Stimulated activated naive CD4-positive, alpha-beta T cell treated with Interleukin-2 at 50 U/mL for 16 hours (primary cell): ENCODE measurements at places on chromosomes 16 and 17.

DNA sequence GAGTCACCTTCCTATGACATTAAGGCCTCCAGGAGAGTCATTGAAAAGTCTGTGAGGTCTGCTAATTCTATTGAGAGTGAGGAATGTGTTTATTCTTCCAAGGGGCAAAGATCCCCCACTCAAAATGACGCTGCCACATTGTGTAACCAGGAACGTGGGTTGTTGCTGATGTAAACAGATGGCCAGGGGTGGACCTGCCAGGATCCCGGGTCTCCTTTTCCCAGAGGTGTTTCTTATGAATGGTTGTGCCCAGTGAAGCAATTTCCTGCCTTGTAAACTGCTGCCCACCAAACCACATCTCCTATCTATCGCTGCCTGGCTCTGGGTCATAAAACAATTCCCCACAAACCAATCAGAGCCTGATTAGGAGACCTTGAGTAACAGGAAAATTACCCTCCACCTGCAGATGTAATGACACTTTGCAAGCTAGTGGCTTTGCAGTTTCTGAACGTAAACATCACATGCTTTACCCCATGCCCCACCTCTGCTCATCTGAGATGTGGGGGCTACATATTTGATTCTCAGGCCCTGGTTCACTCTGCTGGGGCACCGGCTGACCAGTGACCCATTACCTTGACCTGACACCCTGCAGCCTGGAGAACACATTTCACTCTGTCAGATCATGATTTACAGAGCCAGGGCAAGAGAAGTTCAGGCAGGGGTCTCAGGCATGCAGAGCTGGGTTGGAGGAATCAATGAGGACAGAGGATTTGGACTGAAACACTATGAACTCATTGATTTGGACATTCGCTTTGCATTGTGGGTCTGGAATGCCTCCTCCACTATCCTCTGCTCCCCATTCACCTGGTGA is 33.1 kb upstream of the DDX52 start:
- DNase-seq, result no peak

GRCh38 chr17:14316126-14316832 is 15.4 kb downstream of the HS3ST3B1 start:
- no peak for DNase-seq

GRCh38 chr17:77388384-77389306 is 247.9 kb downstream of the SEC14L1 start:
- DNase-seq, result no peak

GRCh38 chr16:67170168-67170948 is at the start of gene NOL3:
Gene NOL3 (plus strand): TSS chr16:67170538.
- DNase-seq, result peak; percentile 32

- DNase-seq, result no peak
Observed at GRCh38 chr16:11474617-11475291, 112.0 kb downstream of the LITAF start.

GRCh38 chr17:69434164-69434579 is 19.7 kb downstream of the MAP2K6 start:
- DNase-seq, result no peak

DNA sequence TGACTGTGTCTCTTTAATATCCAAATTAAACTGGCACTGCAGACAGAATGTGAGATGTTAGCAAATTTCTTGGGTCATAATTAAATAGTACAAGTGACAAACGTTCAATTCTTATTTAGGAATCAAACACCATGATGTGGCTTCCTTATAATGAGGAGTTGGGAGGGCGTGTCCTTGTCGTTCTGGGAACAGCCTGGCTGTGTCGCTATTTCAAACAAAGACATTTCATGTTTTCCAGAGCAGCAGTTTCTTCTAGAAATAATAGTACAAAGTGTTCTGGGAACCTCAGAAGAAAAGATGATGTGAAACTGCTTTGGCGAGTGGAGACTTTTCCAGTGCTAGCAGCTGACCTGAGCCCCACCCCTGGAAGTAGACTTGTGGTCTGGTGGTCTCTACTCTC is 301.7 kb upstream of the N4BP1 start:
- no peak for DNase-seq

- DNase-seq, result no peak
Observed at GRCh38 chr17:17204041-17204591, 2.0 kb downstream of the PLD6 start.

DNA sequence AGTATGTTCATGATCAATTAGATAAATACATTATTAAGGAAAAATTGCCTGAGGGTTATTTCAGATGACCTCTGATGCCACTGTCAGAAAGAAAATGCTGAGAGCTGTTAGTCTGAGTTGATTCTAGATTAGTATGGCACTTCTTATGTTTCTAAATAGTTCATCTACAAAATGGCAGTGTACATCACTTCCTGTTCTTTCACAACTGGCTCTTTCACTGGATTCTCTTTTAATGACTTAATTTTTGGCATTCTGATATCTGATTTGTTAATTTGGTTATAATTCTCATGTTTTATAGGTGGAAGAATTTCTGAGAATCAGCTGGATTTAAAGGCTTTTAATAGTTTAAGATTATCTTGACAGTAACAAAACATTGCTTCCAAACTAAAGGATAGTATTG is 3.3 kb downstream of the TAOK1 start:
- DNase-seq, result no peak

- DNase-seq, result no peak
Observed at GRCh38 chr16:57918994-57919393, 51.9 kb downstream of the CNGB1 start.

GRCh38 chr16:23244122-23244521 is 58.0 kb upstream of the SCNN1B start:
- DNase-seq, result no peak

GRCh38 chr17:66200685-66201092 is 8.8 kb upstream of the CEP112 start:
- DNase-seq, result peak; percentile 25

- no peak for DNase-seq
Observed at GRCh38 chr16:89545831-89546574, 14.5 kb upstream of the RPL13 start.

DNA sequence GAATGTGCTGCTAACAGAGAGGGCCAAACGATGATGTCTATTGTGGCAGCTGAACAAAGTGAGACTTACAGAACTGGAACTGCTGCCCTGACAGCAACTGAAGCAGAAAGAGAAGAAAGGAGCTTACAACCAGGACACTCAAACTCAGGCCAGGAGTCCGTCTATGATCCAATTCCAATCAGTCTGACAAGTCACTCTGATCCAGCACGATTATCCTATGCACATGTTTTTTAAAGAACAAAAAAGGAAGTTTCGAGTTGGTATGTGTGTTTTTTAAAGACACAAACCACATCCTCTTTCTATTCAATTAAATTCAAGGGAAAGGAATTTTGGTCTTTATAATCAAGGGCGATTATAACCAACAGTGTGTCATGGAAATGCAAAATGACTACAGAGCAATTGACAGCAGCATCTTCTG is 42.4 kb upstream of the MTMR4 start:
- DNase-seq, result no peak

DNA sequence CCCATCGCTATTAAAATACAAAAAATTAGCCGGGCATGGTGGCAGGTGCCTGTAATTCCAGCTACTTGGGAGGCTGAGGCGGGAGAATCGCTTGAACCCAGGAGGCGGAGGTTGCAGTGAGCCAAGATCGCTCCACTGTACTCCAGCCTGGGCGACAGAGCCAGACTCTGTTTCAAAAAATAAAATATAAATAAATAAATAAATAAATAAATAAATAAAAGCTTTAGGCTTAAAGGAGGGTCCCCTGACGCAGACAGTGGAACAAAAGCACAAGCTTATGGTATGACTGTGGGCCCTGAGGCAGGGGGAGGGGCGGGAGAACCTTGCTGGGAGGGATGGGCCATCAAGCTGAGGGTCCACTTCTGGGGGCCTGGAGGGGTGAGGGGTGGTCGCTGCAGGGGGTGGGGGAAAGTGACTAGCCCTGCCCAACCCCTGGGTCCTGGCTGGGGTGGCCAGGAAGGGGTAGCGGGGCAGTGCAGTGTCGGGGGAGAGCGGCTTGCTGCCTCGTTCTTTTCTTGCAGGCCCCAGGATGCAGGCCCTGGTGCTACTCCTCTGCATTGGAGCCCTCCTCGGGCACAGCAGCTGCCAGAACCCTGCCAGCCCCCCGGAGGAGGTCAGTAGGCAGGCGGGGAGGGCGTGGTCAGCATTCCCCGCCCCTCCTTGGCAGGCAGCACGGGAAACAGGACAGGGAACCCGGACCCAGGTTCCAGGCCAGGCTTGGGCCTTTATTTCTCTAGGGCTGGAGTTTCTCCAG is 4.7 kb downstream of the SERPINF1 start:
- no peak for DNase-seq

- no peak for DNase-seq
Observed at GRCh38 chr17:73575470-73576221, 68.6 kb downstream of the SDK2 start.

DNA sequence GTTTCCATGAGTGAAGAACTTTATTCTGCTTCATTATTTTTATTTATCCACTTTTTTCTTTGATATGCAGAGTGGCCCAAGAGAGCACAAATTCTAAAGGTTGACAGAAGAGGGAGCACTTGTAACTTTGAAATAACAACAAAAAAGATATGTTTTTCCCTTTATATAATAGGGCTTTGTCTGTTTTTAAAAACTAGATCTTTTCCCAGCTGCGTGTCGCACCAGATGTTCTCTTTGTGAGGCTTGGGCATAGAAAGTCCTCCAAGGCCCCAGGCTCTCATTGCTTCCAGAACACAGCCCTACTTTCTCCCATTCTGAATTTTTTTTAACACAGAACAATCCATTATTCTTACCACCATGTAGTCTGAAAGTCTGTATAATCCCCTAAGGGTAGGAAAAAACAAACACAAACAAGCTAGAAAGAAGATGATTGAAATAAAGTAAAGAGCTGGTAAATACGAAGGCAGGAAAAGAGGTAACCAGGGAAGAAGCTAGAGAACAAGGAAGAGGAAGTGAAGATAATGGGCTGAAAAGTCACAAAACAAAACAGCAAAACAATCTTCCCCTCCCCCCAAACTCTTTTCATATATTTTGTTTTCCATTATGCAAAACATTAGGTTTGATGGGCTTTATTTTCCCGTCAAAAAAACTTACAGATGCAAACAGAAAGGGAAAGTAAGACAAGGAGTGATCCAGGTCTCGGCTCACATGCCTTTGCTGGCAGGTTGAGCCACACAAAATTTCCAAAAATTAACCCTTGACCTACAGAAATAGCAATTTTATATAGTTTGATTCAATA is 160.4 kb downstream of the ABCA8 start:
- no peak for DNase-seq

- DNase-seq, result no peak
Observed at GRCh38 chr16:85220125-85220839, 108.0 kb upstream of the CIBAR2 start.

DNA sequence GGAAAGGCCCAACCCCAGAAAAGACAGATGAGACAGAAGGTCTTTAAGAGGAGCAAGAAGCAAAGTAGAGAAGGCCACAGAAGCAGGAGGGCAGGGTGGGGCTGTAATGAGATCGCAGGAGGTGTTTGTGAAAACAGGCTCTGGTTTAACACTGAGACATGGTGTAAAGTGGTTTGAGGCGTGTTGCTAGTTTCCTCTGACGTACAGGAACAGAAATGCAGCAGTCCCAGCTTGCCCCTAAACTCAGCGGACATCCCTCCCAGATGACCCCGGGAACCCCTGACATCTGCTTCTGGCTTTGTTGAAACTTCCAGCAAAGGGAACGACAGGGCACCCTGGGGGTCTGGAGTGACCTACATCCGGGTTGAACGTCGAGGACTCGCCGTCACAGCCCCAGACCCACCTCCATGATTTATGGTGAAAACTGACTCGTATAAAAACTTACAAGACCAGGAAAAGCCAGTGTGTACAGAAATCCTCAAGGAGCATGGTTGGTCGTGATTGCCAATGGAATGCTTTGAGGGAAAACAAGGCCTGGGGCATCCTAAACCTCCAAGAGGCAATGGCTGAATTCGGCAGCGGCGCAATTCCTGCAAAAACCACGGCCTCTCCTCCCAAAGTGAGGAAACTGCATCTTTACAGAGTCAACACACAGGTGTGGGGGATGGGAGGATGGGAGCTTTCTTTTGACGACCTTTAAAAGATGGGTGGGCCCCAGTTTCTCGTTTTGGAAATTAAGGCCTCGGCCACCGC is 25.8 kb downstream of the LITAF start:
- peak; percentile 49 for DNase-seq

GRCh38 chr16:54171626-54172537 is 114.7 kb downstream of the IRX3 start:
- no peak for DNase-seq

- no peak for DNase-seq
Observed at GRCh38 chr16:50297301-50298074, 31.1 kb downstream of the ADCY7 start.

- DNase-seq, result no peak
Observed at GRCh38 chr17:1693339-1693738, 8.7 kb upstream of the PRPF8 start.

- DNase-seq, result no peak
Observed at GRCh38 chr16:82884320-82884898, 257.6 kb downstream of the CDH13 start.

DNA sequence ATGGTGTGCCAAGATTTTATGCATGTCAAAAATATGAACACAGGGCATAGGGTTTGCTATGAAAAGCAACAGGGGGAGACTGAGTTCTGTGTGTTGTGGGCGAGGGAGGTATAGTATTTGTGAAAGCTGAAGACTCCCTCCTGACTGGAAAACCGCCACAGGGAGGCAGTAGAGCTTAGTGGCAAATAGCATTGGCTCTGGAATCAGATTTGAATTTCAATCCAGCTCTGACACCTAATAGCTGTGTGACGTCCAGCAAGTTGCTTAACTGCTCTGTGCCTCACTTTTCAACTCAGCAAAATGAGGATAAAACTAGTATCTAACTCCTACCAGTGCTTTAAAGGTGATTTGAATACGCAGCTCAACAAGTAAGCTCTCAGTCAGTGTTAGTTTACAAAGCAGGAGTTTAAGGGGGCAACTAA is 22.0 kb downstream of the KPNA2 start:
- peak; percentile 34 for DNase-seq

DNA sequence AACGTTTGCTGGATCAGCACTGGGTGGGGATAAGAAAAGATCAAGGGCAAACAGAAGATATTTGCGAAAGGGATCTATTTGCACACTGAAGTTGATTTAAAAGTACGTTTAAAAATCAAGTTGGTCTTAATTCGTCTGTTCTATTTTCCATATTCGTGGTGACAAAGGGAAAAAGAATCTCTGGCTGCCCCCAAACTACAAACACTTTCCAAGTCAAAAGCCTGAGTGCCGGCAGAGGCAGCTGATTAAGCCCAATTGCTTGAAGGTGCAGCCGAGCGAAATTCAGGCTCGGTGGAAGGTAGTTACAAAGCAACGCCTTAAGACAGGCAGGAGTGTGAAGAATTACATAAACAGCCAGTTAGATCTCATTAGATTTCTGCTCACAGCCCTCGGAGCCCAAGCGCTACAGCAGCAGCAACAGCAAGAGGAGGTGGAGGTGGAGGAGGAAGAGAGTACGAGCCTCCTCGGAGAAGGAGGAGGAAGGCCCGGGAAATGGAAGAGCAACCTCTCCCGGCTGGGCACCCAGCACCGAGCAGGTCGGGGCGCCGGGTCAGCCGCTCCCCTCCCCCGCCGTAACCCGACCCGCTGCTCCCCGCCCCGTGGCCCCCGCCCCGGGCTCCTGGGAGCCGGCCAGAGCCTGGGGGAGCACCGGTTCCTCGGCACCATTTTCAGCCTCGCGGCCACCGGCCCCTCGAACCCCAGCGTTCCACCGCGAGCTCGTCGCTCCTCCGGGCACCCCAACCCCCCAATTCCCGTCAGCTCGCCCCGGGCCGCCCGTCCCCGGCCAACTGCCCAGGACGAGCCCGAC is 890 bp downstream of the TOB1 start:
- peak; percentile 38 for DNase-seq

- DNase-seq, result no peak
Observed at GRCh38 chr17:29581583-29582253, 7.7 kb downstream of the GIT1 start.
